Transverse colon (tissue), 4 donors: ENCODE measurements at places on chromosomes 2 and 18.

DNA sequence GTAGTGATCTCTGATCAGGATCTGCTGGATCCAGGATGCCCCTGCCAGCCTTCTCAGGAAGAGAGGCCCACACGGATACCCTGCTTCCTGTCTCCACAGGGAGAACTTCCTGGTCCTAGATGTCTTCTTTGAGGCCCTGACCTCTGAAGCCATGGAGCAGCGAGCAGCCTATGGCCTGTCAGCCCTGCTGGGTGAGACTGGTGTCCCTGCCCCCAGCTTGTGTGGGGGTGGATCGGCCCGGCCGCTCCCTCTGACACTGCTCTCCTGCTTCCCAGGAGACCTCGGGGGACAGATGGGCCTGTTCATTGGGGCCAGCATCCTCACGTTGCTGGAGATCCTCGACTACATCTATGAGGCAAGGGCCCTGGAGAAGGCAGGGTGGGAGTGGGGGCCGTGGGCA lies 6.6 kb downstream of the CHPF start:
- DNase-seq = no peak

DNA sequence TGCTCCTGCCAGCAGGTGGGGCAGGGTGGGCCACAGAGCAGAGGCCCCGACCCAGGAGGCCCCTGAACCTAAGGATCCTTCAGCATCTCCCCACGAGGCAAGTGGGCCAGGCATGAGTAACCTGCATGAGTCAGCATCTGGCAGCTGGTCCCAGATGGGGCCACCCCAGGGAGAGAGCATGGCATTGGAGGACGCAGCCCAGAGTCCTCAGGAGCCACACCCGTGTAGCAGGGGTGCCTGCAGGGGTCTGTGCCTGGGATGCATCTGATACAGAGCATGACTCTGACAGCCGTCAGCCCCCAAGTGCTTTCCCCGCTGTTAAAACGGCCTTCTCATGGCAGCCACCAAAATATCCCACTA lies 185.6 kb upstream of the SALL3 start:
- DNase-seq = no peak

- DNase-seq = no peak
Measured at GRCh38 chr2:228646061-228646460, 464.6 kb upstream of the SPHKAP start.

DNA sequence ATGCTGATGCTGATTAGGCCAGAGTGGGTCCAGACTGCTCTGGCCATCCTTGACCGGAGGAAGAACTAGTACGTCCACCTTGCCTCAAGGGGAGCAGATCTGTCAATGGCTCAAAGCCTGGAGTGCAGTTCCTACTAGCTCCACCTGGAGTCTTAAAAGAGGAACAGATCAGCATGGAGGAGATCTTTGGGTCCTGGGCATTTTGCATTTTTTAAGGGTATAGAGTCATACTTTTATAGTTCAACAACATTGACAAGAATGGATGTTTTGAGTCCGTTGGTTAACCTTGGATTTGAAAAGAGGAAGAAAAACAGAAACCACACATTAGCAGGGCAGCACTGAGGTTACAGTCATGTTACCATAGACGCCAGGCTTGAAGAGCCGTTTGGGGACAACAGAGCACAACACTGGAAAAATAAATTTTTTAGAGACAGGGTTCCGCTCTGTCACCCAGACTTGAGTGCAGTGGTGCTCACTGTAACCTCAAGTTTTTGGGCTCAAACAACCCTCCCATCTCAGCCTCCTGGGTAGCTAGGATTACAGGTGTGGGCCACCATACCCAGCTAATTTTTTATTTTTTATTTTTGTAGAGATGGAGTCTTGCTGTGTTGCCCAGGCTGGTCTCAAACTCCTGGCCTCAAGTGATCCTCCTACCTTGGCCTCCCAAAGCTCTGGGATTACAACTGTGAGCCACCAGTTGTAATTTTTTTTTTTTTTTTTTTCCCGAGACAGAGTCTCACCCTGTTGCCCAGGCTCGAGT lies 78.5 kb downstream of the PRKCE start:
- no peak for DNase-seq
